ENCODE measurements at places on chromosomes 6 and 20.

GRCh38 chr20:4161401-4162251, 146.3 kb upstream of the RNF24 start:
- peak; percentile 65 for DNase-seq

DNA sequence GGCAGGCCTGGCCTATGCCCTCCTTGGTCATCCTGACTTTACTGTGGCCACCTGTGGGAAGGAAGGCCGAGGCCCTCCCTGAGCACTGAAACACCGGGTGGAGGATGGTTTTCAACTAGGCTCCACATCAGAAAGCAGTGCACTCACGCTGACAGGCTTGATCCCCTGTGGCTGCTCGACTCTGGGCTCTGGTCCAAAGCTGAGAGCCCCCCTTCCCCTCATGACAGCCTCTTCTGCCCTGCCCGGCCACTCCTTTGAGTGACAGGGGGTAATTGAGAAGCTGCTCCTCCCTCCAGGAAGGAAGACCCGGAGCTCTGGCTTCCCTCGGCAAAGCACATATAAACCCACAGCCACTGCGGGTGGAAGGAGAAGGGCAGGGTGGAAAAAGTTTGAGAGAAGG, 43.6 kb downstream of the MUC22 start:
- DNase-seq = no peak

DNA sequence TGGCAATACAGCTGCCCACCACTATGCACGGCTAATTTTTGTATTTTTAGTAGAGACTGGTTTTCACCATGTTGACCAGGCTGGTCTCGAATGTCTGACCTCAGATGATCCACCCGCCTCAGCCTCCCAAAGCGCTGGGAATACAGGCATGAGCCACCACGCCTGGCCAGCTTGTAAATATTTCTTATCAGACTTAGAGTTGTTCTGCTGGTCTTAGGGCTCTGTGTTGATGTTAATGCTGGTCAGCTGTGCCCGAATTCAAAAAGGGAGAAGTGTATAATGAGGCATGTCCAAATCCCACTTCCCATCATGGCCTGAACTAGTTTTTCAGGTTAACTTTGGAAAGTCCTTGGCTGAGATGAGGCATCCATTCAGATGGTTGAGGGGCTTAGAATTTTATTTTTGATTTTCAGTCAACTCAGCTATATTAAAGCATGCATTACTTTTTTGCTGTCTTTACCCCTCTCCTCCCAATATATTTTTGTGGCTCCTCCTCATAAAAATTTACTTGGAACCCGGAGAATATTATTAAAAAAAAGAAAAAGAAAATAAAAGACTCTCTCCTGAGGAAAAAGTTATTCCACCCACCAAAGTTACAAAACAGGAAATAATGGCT, 47.7 kb downstream of the ADAT2 start:
- no peak for DNase-seq

DNA sequence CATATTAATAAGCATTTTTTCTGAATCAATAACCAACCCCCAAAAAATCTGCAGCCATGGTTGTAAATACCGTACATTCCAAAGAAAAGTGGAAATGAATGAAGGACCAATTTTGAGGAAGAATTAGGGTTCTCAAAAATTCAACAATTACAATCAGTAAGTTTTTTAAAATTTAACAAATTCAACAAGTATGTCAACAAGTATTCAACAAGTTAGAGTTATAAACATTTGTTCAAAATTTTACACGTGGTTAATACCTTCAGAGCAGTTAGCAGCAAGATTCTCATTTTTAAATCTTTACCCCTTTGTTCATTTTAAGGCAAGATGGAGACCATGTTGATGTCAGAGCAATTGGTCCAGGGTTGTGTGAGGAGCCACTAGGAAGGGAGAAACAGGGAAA, 27.6 kb upstream of the ANKEF1 start:
- DNase-seq = no peak

DNA sequence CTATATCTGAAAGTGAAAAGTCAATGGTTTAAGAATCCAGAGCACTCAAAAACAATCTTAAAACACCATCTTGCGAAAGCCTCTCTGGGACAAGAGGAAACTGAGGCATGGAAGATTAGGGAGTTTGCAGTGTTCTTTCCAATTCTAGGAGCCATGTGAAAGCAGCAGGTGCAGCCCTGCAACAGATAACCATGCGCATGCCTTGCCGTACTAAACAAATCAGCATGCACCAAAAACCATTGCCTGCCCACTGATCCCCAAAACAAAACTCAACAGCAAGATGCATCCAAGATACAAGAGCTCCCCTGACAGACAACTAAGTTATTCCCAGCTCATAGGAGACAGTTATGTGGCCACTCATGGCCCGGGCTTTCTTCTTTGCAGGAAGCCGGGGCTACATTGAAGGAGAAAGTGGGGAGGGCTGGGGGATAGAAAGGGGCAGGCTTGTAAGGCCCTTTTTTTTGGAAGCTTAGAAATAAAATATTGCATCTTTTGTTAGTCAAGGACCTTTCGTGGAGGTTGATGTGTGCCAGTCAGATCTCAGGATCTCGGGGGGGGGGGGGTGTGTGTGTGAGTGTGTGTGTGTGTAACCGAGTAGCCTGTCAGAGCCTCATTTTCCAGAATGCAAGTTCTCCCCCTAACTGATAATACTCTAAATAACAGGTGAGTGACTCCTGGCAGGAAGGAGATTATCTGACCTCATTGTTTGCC, 178.4 kb downstream of the MBOAT1 start:
- DNase-seq = no peak

DNA sequence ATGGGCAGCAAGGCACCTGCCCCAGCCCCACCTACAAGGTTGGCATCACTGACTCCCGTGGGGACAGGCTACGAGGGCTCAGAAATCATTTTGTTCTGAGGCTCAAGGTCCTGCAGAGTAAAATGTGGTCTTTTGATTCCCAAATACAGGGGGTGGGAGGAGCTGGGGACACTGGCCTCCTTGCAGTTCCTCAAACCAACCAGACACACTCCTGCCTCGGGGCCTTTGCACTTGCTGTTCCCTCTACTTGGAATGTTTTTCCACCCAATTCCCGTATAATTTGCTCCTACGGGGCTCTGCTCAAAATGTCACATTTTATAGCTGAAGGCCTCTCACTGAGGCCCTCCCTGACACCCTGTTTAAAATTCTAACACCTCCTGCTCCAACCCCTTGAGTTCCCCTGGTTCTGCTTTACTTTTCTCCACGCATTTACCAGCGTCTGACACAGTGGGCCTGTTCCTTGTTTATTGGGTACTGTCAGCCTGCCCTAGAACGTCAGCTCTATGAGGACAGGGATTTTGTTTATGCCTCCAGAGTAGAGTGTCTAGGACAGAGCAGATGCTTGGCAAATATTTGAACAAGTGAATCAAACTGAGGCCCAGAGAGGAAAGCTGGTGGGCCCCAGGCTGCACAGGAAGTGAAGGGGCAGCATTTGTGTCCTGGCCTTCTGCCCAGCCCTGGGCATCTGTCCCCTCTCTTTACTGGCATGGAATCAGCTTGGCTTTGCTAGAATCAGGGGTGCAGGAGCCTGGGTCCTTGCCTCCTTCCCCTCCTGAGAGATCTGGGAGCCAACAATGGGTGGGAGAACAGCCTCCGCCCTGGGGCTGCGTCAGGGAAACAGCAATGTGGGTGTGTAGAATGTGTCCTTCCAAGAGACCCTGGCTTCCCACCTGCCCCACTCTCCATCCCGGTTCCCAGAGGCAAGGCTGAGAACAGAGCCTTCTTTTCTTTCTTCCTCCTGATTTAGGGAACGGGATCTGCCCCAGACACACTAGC, 18.5 kb downstream of the NOL4L start:
- no peak for DNase-seq

DNA sequence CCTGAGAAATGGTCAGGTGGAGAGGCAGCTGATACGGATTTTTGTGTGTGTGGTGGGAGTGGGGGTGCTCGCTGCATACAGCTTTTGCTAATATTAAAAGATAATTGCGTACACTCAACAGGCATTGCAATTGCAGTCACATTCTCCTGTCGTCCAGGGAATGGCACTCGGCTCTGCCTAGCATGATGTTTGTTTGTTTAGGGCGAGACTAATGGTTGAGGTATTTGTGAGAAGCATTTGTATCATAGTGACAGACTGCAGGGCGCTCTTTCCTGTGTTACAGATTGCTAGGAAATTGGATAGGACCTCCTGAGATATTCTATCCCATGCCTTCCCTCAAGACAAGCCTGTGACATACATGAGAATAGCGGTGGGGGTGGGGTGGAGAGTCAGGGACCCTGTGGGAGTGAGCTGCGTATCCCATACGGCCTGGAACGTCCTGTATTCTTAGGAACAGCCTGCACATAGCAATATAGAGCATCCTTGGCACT, 207.4 kb downstream of the SOX4 start:
- DNase-seq = peak; percentile 79

DNA sequence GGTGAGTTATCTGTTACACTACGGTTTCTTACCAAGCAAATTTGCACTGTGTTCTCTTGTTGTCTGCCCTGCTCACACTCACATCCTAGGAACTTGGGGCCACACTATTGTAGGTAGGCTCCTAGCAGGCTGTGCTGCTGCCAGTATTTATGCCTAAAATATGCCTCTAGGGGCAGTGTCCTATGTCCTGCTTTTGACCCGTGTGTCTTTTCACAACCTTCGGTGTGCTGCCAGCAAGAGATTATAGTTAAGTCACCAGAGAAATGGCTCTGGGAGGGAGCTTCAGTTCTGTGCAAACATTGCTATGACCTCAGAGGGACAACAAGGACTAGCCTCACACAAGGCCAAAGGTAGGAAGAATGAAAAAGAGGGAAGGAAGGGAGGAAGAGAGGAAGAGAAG, 8.9 kb upstream of the TAAR5 start:
- no peak for DNase-seq

GRCh38 chr6:145139140-145139850, 596.0 kb downstream of the EPM2A start:
- no peak for DNase-seq

- DNase-seq = no peak
Observed at GRCh38 chr6:40521496-40521895, 65.7 kb downstream of the LRFN2 start.

GRCh38 chr6:168524571-168525001, 83.6 kb downstream of the SMOC2 start:
- no peak for DNase-seq
